ENCODE measurements at places on chromosomes 7 and 10.

- DNase-seq = no peak
These were observed 656 bp downstream of the VSTM4 start for GRCh38 chr10:49114718-49115014.

- no peak for DNase-seq
These were observed 90.6 kb downstream of the ARID5B start for GRCh38 chr10:61992059-61992460.

DNA sequence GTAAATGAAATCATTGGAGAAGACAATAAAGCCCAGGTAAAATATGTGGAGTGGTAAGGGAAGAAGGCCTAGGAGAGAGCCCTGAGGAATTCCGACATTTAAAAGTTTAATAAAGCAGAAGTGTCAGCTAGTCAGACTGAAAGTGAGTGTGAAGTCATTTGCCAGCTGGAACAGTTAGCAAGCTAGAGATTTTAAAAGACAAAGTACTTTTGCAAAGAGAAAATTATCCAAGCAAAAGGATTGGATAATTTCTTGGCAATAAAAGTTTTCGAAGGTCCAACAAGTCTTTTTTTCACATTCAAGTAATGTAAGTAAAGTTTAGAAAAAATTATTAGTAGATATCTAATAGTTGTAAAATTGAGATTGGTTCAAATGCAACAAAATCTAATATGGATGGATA is 27.1 kb upstream of the SEMA3C start:
- DNase-seq = no peak

GRCh38 chr7:25305831-25306230 is 77.5 kb upstream of the NPVF start:
- DNase-seq = no peak

DNA sequence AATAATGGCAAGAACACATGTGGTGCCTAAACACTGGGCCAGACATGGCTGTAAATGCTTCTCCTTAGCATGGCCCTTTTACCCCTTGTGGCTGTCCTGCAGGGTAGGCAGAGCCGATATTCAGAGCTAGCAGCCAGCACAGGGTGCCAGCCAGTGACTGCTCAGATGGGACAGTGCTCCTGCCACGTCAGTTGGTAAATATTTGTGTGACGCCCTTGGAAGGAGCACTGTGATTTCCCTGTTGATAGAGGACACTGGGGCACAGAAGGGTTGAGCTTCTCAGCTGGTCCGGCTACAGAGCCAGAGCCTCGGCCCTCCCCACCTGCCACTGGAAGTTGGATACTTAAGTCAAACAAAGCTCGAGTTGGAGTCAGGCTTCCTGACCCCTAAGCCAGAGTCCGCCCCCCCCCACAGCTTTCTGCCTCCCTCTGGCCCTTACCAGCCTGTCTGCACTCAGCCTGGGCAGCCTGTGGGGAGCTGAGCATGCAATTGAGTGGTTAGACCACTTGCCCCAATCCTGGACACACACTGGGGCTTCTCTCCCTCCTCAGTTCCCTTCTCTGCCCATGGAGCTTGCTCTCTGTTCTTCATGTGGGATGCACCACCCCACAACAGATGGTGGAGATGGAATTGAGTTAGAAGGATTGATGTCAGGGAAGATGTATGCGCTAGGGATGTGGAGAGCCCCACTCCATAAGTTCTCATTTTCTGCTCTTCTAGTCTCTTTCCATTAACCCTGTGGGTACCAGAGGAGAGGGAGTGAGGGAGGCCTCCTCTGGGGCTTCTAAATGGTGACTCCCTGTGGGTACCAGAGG is 350.8 kb downstream of the PLXNA4 start:
- no peak for DNase-seq

GRCh38 chr10:33010132-33011037 is 52.4 kb upstream of the ITGB1 start:
- DNase-seq = no peak

- peak; percentile 21 for DNase-seq
These were observed 15.1 kb downstream of the LSMEM1 start for GRCh38 chr7:112495810-112496462.

GRCh38 chr7:159033473-159033825 is 111.2 kb downstream of the VIPR2 start:
- no peak for DNase-seq

DNA sequence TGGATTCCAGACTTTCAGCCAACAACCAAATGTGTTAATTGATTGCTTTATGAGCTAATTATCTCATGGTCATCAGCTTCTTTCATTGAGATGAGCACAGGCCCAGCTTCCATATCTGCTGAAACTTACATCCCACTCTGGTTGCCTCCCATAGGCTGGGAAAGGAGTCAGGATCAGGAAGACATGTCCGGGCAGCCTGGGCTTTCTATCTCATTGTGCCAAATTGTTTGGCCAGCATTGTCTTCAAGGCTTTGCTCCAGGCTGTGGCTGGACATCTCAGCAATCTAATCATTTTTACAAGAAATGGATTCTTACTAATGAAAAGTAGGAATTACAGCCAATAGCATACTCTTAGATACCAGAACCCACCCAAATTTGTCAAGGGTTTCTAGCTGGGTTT is 295.2 kb downstream of the CXCL12 start:
- DNase-seq = no peak

DNA sequence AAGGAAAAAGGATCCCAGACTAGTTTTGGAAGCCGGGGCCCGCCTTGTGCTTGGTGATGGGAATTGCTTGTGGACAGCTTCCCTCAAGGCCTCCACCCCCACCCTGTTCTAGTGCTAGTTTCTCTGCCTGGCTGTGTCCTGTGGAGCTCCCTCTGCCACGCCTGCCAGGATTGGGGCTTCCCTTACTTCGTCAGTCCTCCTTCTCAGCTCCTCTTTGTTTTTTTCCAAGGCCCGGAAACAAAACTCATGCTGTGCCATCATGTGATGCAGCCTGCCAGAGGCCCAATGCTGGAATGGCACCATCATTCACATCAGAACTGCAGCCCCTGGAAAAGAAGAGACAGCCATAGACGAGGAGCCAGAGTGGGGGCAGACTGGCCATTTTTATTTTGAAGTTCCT is 11.2 kb downstream of the YKT6 start:
- DNase-seq = no peak

DNA sequence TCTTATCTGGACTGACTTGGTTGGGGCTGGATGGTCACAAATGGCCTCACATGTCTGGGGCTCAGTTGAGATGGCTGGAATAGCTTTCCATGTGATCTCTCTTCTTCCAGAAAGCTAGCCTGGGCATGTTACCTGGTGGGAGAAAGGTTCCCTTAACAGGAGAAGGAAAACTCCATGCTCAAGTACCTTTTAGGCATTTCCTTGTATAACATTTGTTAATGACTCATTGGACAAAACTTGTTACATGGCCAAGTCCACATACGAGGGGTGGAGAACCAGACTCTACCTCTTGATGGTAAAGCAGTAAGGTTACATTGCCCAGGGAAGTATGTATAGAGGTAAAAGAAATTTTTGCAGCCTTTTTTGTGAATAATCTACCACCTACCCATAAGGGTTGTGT is 826.4 kb downstream of the LRMDA start:
- no peak for DNase-seq

DNA sequence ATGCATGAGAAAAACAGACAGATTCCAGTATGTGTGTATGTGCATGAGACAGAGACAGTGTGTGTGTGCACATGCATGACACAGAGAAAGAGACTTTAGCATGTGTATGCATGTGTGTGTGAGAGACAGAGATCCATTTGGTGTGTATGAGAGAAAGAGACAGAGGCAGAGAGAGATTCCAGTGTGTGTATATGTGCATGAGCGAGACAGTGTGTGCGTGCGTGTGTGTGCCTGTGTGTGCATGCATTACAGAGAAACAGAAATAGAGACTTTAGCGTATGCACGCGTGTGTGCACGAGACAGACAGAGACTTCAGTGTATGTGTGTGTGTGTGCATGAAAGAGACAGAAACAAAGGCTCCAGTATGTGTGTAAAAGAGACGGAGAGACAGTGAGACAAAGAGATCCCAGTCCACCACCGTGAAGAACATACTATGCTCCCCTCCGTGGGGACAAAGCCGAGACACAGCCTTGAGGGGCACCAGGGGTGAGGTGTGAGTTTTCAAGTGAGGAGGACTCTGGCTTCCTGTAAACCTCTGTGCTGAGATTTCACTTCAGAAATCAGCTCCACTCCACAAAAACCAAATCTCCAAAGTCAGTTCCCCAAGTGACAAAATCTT is 188.9 kb downstream of the GRID1 start:
- no peak for DNase-seq

All from stimulated activated CD4-positive, alpha-beta T cell treated with anti-CD3 and anti-CD28 coated beads, Interleukin-4, amount 100 ng/mL, for 4 hours (primary cell).